Lower leg skin (tissue), 4 donors: ENCODE measurements at places on chromosomes 7 and 10.

DNA sequence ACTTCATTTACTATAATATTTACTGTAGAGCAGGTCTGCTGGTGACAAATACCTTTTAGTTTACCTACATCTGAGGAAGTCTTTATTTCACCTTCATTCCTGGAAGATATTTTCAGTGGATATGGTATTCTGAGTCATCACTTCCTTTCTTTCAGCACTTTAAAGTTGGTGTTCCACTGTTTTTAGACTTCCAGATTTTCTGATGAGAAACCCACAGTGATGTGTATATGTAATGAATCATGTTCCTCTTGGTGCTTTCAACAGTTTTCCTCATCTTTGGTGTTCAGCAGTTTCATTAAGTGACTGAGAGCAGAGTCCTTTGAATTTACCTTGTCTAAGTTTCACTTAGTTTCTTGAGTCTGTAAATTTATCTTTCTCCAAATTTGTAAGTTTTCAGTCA, 36.4 kb downstream of the COPG2 start:
- no peak for DNase-seq

DNA sequence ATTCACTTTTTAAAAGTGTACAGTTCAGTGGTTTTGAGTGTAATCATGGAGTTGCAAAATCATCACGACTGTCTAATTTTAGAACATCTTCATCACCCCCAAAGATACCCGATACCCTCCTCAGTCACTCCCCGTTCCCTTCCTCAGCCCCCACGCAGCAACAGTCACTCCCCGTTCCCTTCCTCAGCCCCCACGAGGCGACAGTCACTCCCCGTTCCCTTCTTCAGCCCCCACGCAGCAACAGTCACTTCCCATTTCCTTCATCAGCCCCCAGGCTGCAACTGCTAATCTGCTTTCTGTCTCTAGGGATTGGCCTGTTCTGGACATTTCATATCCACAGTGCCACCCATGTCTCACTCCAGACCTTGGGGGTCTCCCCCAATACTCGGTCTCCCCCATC, 161.6 kb upstream of the PPP2R2D start:
- peak; percentile 39 for DNase-seq

DNA sequence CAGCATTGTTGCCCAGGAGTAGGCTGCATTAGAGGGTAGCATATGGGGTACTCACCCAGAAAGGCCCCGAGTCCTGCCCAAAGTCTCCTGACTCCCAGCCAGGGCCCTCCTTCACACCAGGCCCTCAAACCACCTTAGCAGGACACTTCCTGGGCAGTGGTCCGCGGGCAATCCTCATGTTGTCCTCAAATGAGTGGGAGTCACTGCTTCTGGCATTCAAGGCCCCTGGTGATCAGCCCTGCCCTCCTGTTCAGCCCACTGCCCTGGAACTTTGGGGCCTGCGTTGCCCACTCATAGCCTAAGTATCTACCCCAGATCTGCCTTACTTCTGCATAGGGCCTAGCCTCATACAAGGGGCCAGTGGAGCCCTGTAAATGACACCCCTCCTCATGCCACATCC, 70.9 kb upstream of the PRLHR start:
- no peak for DNase-seq

GRCh38 chr7:151074817-151075661, 5.6 kb downstream of the FASTK start:
- DNase-seq, result no peak

DNA sequence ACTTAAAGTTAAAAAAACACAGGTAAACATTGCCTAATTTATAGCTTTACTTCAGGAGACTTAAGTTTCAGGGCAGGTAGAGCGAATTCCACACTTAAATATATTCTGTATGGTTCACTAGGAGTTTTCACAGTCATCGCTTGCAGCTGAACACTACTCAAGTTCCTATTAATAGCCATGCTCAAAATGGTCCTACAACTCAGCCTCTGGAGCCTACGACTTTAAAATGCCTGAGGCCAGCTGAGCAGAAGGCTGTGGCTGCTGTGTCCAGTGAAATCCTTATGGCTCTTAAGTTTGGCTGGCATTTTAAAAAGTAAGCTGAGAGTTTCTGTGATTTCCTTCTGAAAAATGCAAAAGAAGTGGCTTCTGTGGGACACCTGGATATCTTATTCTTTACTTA, 105.4 kb upstream of the GLI3 start:
- no peak for DNase-seq

GRCh38 chr10:122486406-122487080, 25.2 kb downstream of the HTRA1 start:
- no peak for DNase-seq

GRCh38 chr7:116316838-116317628, 106.7 kb downstream of the TES start:
- DNase-seq, result no peak

- no peak for DNase-seq
Measured at GRCh38 chr7:48734695-48735406, 189.5 kb upstream of the CDC14C start.

DNA sequence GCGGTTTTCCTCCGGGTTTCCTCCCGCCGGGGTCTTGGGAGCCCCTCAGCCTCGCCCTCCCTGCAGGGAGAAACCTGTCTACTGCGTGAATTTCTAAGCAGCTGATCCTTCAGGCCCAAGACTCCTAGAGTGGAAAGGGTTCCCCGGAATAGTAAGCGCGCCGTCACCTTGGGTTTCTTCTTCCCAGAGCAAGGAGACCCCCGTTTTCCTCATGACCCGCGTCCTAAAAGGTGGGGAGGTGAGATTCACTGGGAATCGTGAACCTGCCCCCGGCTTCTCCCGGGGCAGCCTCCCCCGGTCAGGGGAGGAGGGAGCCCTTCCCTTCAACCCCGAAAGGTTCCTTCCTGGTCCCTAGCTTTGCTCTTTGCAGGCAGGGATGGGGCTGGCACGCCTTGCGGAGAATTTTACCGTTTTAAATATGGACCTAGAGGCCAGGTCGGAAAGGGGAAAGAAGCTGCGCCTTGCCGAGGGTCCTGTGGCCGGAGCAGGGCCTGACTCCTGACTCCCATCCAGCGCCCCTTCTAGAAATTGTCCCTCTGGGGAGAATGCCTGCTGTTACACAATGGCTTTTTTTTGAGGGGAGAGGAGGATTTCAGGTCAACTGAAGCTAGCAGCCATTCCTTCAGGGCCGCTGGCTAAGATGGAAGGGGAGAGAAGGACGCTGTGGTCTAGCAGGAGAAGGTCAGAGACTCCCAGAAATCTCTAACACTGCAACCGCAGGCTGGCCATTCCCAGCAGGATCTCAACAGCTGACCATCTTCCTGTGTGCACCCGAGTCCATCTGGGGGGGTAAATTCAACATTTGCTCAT, 11.6 kb upstream of the MNX1 start:
- DNase-seq, result no peak

GRCh38 chr10:118463740-118464139, 121.6 kb upstream of the FAM204A start:
- DNase-seq, result no peak

DNA sequence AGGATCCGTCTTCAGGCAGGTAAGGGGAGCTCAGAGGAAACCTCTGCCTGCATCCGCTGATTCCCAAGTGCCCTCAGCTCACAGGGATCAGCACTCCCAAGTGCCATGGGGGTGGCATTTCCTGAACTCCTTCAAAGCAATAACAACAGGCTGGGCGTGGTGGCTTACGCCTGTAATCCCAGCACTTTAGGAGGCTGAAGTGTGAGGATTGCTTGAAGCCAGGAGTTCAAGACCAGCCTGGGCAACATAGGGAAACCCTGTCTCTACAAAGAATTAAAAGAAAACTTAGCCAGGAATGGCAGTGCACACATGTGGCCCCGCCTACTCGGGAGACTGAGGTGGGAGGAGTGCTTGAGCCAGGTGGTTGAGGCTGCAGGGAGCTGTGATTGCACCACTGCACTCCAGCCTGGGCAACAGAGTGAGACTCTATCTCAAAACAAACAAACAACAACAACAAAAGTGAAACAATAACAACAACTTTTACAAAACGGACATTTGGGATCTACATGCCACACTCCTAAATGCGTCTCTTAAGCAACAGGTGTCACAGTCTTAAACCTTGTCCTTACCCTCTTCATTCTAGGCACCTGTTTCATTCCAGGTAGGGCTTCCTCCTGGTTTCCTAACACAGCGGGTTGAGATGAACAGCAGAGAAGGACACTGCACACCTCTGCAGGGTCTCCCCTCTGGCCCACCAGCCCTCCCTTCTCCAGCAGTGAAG, 73.8 kb downstream of the PAXIP1 start:
- DNase-seq, result no peak

DNA sequence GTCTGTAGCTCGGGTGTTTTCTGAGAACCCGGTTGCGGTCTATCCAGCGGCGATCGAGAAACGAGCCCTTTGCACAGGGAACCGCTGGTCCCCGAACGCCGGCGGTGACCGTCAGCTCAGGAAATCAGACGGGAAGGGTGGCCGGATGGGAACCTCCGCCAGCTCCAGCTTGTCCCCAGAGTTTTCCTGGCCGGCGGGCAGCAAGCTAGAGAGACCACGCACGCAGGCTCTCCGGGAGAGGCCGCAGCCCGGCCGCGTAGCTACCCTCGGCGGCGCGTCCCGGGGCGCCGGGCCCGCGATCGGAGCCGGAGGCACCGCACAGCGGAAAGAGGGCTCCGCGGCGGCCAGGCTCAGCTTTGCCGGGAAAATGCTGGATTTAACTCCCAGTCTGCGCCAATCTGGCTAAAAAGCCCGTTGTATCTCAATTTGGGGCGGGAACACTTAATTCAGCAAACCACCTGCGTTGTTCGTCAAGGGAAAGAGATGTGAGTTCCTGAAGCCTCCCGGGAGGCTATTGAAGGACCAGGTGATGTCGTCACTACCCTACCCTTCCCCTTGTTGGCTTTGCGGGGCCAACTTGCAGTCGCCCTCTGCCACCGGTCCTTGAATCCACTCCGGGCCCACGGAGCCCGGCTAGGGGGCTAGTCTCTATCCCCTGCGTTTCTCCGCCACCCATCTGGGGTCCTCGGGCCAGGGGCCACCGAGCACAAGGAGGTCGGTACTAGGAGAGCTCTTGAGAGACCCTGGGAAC, 859 bp upstream of the CH25H start:
- DNase-seq, result no peak

- DNase-seq, result no peak
Measured at GRCh38 chr7:141593134-141593533, 41.9 kb downstream of the AGK start.

GRCh38 chr7:112715525-112715924, 74.7 kb downstream of the TMEM168 start:
- DNase-seq, result no peak

DNA sequence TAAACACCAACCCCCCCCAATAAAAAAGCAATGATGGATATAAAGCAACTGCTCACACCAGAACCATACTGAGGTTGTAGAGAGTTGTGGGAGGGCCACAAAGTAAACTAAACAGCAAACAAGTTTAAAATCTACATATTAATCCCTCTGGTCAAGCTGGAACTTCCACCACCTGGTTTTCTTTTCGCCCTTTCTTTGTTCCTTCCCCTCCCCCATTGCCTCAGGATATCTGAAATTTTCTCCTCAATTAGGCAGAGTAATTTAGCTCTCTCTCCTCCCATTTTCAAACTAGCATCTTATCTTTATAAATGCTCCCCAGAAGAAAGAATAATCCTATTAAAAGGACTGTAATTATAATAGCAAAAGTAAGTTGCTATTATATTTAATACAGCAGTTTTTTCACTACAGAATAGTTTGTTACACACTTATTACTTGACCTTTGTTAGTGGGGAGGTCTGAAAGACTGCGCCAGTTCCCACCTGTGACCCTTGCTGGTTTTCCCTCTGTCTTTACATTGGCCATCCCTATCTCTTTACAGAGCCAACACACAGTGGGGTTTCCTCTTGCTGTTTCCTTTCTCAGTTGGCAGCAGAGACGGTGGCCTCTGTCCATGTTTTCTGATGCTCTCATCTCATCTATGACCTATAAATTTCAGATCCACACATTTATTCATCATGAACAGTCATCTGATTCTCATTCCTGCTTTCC, 235.4 kb downstream of the RNLS start:
- DNase-seq, result no peak

DNA sequence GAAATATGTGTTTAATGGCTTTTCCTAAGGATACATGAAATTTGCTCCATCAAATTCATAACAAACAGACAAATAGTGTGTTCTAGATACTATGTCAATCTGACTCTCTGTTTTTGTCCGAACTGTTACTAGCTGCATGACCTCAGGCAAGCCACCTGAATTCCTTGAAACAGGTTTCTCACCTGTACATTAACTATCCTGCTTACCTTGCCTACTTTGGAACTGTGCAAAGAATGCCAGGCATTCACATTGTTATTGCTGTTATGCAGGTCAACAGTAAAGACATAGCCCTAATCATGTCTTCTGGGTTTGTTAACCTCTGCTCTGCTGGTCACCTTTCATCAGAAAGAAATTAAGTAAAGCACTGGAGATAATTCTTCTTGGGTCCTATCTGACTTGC, 1283.9 kb upstream of the CELF2 start:
- no peak for DNase-seq

GRCh38 chr10:129837909-129838582, 126.0 kb downstream of the EBF3 start:
- no peak for DNase-seq

DNA sequence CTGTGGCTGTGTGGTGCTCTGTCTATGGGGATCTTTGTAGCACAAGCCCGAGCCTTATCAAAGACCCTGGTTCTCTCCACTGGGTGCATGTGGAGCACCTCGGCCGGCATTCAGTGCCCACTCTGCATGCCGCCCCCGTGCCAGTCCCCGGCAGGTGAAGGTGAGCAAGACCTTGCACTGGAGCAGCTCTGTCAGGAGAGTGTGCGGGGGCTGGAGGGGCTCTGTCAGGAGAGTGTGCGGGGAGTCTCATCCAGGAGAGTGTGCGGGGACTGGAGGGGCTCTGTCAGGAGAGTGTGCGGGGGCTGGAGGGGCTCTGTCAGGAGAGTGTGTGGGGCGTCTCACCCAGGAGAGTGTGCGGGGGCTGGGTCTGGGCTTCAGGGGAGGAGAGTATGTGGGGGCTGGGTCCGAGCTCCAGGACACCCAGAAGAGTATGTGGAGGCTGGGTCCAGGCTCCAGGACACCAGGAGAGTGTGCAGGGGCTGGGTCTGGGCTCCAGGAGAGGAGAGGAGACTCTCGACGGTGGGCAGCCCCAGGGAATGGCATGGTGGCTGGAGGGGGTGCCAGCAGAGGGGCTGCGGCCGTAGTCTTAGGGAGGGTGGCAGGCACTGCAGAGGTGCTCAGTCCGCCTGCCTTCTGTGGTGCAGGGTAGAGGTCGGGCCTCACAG, 40.8 kb downstream of the INPP5A start:
- DNase-seq, result no peak

DNA sequence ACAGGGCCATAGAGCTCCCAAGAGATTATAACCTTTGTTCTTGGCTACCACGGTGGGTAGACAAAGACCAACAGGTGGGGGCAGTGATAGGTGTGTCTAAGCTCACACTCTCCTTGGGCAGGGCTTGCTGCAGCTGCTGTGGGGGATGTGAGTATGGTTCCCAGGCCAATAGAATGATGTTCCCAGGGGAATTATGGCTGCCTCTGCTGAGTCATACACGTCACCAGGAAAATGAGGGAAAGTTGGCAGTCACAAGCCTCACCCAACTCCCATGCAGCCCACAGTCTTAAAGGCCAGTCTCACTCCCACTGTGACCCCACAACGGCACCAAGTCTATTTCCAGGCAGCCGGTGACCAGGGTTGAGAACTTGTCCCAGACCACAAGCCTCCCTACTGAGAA, 453.4 kb upstream of the PODXL start:
- DNase-seq, result no peak

- DNase-seq, result peak; percentile 84
Measured at GRCh38 chr10:37856881-37857286, 526 bp downstream of the ZNF248 start.
